IPS DF 6.9 (cell line): ENCODE measurements at places on chromosomes 2 and 18.

- no peak for DNase-seq
Observed at GRCh38 chr2:126270587-126270986, 385.4 kb upstream of the GYPC start.

GRCh38 chr2:204027091-204027490 is 90.5 kb downstream of the ICOS start:
- no peak for DNase-seq

DNA sequence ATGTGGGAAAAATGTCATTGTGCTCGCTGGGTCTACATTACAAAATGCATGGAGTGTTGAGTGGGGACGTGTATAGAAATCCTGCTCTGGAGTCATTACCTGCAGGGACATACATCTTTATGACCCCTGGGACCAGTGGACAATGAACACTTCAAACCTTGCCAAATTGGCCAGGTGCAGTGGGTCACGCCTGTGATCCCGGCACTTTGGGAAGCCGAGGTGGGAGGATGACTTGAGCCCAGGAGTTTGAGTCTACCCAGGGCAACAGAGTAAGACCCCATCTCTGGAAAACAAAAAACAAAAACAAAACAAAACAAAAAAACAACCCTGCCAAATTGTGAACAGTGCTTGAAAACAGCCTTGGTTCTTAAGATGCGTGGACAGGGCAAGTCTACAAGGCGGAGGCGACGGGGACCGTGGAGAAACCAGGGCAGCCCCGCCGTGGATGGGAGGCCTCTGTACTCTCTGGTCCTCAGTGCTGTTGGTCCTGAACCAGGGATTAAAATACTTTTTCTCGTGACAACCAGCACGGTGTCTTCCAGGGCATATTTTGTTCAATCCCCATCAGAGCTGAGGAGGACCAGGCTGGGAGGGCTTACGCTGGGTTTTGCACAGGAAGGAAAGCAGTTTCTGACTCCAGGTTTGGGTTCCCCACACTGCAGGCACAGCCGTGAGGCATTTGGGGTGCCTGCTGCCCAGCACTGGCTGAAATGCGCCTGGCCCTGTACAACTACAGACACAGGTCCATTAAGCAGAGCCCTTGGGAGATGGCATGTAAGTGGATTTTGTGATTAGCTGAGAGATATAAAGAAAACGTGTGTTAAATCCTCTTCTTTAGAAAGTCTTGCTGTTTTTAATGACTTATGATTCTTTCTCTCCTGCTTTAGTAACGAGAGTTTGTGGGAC is 13.7 kb downstream of the COLEC11 start:
- DNase-seq: no peak

- DNase-seq: no peak
Observed at GRCh38 chr2:36570416-36570815, 27.6 kb downstream of the FEZ2 start.

- no peak for DNase-seq
Observed at GRCh38 chr2:136253288-136254004, 135.5 kb upstream of the CXCR4 start.

GRCh38 chr2:209771474-209772289 is at the start of gene UNC80:
Gene UNC80, plus strand, starts transcription at chr2:209771832. Its CDS starts 241 bp downstream, at chr2:209772073.
- no peak for DNase-seq

DNA sequence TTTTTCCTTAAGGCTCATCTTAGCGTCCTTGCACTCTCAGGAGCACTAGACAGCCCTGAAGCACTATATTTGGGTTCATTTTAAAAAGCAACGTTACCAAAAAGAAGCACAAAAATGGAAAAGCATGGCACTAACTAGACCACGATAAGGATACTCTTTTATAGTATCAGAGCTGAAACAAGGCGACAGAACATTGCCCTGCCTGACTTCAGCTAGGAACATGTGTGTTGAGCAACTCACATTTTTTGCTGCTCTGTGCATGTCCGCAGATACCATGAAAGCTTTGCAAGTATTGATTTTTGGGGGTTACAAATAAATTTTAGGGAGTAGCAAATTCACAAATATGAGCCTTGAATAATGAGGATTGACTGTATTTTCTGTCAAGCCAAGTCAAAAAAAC is 332.0 kb downstream of the PTPRM start:
- no peak for DNase-seq

- DNase-seq: no peak
Observed at GRCh38 chr18:23958036-23958435, 56.5 kb upstream of the TTC39C start.

GRCh38 chr18:37252854-37253393 is 312.7 kb downstream of the CELF4 start:
- DNase-seq: no peak

DNA sequence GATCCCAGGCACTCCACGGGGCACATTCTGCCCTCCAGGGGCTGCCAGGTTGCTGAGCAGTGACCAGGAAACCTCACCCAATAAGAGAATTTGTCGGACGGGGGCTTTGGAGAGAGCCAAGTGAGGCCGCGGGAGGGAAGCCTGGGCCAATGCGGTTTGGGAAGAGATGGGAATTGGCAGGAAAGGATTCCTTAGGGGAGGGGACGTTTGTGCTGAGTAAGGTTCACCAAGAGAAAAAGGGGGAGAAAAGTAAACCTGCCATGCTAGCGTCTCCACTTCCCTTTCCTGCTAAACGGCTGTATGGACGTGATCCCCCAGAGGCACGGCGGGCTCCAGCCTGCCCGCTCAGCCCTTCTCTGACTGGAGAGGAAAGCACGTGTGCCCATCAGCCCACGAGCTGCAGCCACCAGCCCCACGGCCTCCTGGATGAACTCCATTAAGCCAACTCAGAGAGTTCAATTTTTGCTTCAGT is 194.4 kb upstream of the ID2 start:
- no peak for DNase-seq

- DNase-seq: no peak
Observed at GRCh38 chr2:137521653-137522619, 442.3 kb upstream of the HNMT start.

DNA sequence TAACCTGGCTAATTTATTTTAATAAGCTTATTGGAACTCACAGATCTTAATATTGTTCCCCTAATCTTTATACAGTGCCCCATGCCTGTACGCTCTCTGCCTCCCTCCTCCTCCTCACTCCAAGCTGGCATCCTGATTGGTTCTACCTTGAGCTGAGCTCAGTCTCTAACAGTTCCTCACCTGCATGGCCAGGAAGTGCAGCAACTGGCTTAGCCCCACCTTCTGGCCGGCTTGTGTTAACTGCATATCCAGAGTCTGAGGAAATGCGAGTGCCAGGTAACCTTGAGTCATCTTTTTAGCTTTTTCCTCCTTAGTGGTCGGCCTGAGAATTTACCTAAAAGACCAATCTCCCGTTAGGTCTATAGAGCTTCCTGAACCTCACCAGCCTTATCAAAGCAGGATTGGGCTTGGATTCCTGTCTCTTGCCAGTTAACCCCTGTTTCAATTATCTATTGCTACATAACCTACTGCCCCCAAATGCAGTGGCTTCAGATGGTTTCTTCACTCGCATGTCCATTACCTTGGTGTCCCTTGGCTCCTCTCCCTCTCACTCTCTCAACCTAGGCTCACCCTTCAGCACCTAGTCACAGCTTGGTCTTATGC is 89.5 kb upstream of the STK39 start:
- DNase-seq: peak; percentile 77

DNA sequence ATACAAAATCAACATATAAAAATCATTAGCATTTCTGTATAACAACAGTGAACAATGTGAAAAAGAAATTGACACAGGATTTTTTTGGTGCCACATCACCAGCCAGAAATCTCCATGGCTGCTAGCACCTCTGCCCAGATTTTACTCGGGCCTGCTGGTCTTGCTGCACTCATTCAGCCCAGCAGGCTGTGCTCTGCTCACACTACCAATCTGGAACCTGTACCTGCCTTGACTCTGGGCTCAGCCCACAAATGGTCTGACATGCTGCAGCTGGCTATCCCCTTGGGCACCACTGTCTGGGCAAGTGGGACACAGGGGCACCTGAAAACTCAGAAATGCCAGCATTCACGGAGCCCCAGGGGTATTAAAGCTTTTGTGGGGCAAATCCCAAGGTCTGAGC is 392.5 kb upstream of the NRXN1 start:
- DNase-seq: peak; percentile 39

DNA sequence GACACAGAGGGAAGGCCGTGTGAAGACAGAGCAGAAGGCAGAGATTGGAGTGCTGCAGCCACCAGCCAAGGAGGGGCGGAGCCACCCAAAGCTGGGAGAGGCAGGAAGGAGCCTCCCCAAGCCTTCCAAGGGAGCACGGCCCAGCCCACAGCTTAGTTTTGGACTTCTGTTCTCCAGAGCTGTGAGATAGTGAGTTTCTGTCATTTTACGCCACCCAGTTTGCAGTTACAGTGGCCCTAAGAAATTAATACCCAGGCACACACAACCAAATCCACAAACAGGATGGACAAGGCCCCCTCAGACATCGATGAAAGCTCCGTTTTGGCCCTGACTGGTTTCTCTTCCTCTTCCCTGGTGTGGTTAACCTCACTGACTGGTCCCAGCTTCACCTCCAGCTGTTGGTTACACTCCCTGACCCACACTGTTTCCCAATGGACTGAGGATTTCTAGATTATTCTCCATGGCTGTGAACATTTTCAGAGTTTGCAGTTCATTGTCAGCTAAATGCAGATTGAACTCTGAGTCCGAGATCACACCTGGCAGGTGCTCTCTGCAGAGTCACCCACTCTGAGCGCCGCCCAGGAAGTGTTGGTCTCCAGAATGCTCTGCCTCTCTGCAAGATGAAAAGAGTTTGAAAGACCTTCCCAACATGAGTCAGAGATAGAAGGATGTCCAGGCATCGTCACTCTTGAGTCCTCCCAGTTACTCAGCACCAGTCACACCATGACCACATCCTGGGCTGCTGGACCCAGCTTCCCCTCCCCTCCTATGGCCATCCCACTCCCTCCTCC is 100.2 kb downstream of the TWIST2 start:
- DNase-seq: no peak

- peak; percentile 25 for DNase-seq
Observed at GRCh38 chr2:162123806-162124758, 28.0 kb downstream of the GCG start.

GRCh38 chr2:193523662-193524061 is 1328.9 kb upstream of the TMEFF2 start:
- no peak for DNase-seq

- DNase-seq: no peak
Observed at GRCh38 chr2:128789776-128790455, 471.2 kb upstream of the HS6ST1 start.

DNA sequence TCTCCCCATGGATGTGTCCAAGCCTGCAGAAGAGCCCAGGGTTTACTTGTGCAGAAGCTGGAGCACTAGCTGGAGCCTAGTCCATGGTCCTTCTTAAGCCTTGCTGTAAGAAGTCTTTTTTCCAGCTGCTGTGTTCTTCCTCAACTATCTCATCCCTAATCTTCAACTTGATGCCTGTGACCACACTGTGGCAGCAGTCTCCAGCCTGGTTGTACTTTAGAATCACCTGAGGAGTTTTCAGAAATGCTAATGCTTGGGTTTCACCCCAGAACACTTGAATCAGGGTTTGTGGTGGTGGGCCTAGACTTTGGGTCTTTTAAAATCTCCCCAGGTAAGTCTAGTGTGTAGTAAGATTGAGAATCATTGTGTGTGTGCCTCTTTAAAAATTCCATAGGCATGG is 173.6 kb downstream of the ADCYAP1 start:
- DNase-seq: no peak

- no peak for DNase-seq
Observed at GRCh38 chr2:39875182-39875913, 96.3 kb upstream of the THUMPD2 start.

GRCh38 chr2:119574864-119575263 is 30.6 kb downstream of the CFAP221 start:
- no peak for DNase-seq

GRCh38 chr2:9206991-9207640 is 504 bp downstream of the ASAP2 start:
- no peak for DNase-seq

DNA sequence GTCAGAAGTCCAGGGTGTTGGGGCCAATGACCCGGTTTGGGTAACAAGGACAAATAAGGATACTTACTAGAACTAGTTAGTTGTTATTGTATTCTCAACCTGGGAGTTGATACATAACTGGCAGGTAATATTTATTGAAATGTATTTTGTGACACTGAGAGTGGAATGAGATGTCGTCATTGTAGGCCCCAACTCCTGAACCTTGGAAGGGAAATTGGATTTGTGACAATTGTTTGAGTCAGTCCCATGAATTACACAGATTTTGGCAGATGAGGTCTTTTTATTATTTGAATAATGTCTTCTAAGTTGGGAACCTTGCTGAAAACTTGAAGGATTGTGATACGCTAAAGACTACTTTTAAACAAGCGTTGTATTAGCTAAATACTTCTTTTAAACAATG is 5.1 kb downstream of the TIMM21 start:
- DNase-seq: no peak

- no peak for DNase-seq
Observed at GRCh38 chr2:119545754-119546446, 1.7 kb downstream of the CFAP221 start.

DNA sequence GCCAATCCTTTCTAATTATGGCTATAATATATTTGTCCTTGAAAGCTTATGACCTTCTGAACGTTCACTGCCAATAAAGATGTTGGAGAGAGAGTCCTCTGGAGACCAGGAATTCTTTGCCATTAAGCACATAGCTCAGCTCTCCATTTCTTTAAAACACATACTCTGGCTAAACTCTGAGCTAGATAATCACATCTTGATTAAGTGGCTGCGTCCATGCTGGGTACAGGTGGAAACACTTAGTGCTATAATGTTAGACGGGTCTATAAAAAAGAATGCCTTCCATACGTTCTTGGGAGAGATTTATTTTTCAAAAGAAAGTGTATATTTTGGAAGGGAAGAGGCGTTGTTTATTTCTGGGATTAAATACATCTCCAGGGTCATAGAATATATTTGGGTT is 314.5 kb downstream of the LPIN1 start:
- DNase-seq: no peak

GRCh38 chr18:3451989-3452749 is 2.2 kb downstream of the TGIF1 start:
- DNase-seq: no peak

DNA sequence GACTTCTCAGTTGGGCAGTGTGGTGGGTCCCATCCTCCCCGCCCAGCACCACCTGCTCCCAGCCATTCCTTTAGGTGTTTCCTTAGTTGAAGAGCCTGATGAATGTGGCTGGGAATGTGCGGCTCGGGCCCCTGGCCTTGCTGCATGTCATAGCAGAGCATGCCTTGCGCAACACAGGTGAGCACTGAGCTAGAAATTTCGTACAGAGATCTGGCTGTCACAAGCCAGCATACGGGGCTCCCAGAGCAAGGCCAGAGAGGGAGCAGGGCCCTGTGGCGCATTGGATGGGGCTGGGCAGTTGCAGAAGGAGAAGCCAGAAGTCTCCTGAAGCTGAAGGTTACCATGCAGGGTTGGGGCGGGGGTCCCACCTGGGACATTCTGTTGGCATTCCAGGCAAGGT is 129.7 kb downstream of the WDSUB1 start:
- no peak for DNase-seq

- DNase-seq: no peak
Observed at GRCh38 chr2:11535899-11536344, 2.1 kb downstream of the GREB1 start.

- DNase-seq: no peak
Observed at GRCh38 chr2:22855761-22856184, 529.2 kb upstream of the KLHL29 start.

- no peak for DNase-seq
Observed at GRCh38 chr2:146807568-146808168, 1037.2 kb upstream of the ACVR2A start.
